Frontal cortex (tissue), 4 donors: ENCODE measurements at places on chromosomes 6 and 20. TPM values are rescaled to one million over a fixed set of nuclear protein-coding genes. Genes with fewer than 3 reads are reported as not detected.

GRCh38 chr6:167650730-167651317 is 175.9 kb upstream of the AFDN start:
- no peak for DNase-seq

The C6orf15 gene
- not detected for total RNA-seq

The NKX2-4 gene
- not detected for total RNA-seq

The RAMACL gene
- total RNA-seq: 0.82 TPM

DNA sequence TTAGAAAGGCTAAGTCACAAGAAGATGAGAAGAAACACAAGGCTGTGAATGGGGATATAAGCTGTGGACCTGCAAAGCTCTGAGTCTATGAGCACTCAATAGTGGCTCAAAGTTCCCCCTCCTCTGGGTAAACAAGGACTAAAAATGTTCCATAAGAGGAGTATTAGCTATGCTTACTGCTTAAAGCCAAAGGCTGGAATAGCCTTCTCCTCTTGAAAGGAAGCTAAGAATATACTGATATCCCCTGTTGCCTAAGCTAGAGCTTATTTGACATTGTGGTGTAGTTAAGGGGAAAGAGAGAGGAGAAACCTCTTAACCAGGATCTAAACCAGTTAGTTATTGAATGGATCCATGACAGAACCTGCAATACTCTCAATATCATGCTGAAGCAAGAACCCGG is 45.8 kb downstream of the NOL7 start:
- DNase-seq: no peak
